ENCODE measurements at places on chromosomes 2 and 18.
A peak's percentile ranks its signal among the peaks of the same experiment; 100 is the strongest.

- no peak for DNase-seq
Observed at GRCh38 chr18:39647627-39648534, 2082.3 kb upstream of the CELF4 start.

DNA sequence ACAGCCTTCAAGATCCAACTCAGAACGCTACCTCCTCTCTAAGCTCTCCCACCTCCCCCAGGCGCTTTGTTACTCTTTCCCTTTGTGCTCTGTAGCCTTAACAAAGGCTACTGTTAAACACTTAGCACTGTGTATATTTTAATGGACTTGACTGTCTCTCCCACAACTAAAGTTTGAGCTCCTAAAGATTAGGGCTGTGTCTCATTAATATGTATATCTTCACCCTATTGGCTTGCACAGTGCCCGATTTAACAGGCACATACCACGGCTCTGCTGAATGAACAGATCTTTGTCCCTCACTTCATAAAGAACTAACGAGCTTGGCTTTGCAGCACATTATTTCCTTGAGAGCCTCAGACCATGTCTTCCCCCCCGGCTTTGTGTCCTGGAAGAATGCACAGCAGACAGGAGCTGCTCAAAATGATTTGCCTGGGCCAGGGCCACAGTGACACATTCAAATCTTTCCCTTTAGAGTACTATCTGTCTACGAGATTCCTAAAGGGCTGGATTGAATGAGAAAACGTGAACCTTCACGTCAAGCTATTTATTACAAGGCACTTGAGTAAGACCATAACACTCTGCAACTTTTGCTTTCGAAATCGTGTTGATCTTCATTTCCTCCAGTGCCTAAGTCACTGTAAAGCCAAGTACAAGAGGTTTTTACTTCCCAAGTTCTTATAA, 22.1 kb downstream of the ABHD3 start:
- no peak for DNase-seq

DNA sequence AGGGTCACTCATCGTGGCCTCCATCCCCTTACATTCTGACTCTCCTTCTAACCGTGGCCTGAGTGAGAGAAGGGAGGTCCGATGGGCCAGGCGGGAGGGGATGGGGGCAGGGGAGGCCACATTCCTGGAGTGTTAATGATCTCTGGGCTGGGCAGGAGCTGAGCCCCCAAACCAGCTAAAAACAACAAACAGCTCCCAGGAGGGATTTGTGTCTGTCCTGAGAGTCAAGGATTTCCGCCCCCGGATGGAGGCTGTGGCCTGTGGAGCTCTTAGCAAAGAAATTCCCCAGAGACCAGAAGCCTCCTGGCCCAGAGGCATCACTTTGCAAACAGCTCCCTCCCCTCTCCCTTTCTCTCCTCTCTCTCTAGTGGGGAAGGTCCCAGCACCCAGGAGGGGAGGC, 23.5 kb downstream of the EMX1 start:
- no peak for DNase-seq

DNA sequence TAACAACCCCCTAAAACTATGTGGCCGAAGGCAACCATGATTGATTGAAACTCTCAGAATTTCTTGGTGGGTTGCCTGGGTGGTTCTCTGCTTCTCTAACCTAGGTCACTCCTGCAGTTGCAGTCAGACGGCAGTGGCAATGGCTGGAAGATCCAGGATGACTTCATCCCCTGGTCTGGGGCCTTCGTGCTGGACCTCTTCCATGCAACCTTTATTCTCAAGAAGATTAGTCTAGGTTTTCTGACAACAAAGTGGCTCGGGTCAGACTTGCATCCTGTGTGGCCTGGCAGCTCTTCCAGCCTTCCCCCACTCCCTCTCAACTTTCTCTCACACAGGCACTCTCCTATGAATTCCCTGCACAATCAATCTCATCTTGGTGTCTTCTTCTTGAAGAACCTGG, 76.4 kb downstream of the METTL4 start:
- DNase-seq = no peak

DNA sequence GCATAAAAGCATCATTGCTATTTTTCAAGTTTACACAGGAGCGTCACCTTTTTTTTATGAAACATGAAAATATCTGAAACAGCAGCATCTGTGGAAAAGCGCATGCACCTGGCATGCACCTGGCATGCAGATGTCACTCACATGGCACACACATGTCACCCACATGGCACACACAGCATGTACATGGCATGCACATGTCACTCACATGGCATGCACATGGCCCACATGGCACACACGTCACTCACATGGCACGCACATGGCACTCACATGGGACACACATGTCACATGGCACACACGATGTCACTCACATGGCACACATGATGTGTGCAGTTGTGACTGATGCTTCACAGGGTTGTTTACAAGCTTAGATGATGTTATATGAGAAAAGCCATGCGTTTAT, 188.0 kb downstream of the ZNF407 start:
- no peak for DNase-seq

DNA sequence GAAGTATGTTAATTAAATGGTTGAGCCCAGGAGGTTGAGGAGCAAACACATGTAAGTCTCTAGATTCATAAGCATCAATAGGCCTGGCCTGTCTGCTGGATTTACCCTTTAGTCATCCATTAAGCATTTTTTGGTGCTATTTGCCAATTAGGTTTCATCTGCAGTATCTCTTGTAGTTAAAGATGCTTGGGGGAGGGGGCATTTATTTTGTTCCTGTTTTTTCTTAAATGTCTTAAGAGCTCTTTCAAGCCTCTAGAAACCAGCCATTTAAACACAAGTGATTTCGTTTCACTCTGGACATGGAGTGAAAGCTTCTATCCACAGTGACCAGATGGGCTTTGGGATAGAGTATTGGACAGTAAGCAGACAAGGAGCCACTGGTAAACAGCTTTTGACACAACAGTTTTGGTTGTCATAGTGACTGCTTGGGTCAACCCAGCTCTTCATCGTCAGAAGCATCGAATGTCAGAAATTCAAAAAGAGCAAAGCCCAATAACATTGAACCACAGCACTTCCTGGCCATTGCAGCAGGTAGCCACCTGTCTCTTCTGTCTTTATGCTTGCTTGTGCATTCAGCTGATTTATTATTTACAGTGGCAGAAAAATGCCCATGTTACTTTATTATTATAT, 4.9 kb downstream of the QPCT start:
- no peak for DNase-seq

DNA sequence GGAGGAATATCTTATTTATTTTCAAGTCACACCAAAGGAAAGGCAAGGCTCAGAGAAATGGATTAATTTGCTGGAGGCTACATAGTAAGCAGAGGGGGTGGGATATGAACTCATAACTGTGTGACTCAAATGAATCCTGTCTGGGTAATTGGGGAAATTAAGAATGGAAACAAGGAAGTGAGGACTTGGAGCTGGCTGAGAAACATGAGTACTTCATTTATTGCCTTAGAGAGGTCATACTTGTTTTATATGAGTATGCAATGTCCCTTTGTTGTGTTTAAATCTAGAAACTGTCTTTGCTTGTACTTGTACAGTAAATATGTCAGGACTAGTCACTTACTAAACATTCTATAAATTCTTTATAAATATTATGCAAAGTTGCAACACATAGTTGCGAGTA, 2166.7 kb upstream of the PIK3C3 start:
- no peak for DNase-seq

GRCh38 chr2:32496662-32497061, 131.2 kb upstream of the TTC27 start:
- DNase-seq = no peak

GRCh38 chr2:27264753-27265535, 2.1 kb upstream of the SLC30A3 start:
- peak; percentile 37 for DNase-seq

- no peak for DNase-seq
Observed at GRCh38 chr18:75491361-75491760, 63.9 kb upstream of the SMIM21 start.

DNA sequence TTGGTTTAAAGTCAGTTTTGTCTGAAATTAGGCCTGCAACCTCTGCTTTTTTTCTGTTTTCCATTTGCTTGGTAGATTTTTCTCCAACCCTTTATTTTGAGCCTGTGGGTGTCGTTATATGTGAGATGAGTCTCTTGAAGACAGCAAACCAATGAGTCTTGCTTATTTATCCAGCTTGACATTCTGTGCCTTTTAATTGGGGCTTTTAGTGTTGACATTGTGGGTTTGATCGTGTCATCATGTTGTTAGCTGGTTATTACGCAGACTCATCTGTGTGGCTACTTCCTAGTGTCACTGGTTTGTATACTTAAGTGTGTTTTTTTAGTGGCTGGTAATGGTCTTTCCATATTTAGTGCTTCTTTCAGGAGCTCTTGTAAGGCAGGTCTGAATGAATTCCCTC, 18.8 kb downstream of the TMEM87B start:
- DNase-seq = no peak

DNA sequence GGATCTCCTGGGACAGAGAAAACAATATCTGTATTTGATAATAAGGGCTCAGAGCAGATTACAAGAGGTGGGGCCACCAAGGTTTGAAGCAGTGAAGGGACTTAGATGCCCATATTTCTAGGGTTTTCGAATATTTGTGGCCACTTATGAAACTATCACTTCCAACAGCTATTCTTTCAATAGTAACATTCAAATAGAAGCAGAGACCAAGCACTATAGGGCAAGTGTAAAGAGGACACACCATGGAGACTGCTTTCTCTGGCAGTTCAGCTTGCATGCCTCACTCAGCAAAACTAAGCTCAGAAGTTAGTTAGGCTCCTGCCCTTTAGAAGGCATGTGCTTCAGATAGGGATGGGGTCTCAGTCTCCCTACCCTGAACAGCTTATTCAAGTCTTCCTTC, 10.3 kb downstream of the PSTPIP2 start:
- DNase-seq = no peak

DNA sequence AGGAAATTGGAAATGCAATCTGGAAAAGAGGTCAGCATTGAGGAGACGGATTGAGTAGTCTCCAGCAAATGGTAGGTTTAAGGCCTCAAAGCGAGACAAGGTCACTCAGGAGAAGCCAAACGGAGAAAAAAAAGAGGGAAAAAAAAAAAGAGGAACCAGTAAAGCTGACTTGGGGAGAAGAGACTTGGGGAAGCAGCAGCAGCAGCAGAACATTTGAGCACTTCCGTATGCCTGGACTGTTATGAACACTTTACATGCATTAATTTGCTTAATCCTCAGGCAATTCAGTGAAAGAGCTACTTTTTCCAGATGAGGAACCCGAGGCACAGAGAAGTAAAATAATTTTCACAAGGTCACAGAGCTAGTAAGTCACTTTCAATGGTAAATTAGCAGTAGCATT, 81.3 kb downstream of the OSBPL6 start:
- DNase-seq = no peak

- DNase-seq = no peak
Observed at GRCh38 chr2:239014458-239015217, 166.8 kb downstream of the TWIST2 start.

- DNase-seq = no peak
Observed at GRCh38 chr2:140990416-140990815, 1140.4 kb downstream of the LRP1B start.

GRCh38 chr18:22278798-22279197, 109.4 kb downstream of the GATA6 start:
- no peak for DNase-seq

DNA sequence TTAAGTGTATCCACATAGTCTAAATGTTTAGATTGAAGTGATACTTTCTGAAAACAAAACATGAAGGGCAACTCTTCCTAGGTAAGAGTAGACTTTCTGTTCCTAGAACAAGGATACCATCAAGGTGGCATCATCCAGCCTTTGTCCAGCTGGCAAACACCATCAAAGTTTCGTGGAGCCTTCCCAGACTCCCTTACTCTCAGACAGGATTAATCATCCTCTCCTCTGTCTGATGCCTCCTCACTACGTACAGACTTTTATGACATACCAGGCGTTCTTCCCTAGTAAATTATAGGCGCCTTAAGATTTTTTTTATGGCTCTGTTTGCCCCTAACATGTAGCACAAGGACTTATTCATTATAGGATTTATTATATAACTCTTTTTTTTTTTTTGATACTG, 29.4 kb upstream of the ASNSD1 start:
- DNase-seq = no peak

DNA sequence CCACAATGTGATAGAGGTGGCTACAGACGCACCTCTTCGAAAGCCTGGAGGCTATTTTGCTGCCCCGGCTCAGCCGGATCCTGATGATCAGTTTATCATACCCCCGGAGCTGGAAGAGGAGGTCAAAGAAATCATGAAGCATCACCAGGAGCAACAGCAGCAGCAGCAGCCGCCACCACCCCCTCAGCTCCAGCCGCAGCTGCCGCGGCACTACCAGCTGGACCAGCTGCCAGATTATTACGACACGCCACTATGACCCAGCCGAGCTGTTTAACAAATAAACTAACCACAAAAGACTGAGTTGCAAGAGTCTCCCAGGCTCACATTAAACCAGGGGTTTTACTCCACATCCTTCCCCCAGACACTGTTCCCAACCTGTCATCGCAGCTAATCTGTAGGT, 263.8 kb downstream of the PHLPP1 start:
- peak; percentile 37 for DNase-seq

- peak; percentile 21 for DNase-seq
Observed at GRCh38 chr2:231297108-231297908, 98.2 kb upstream of the B3GNT7 start.

- no peak for DNase-seq
Observed at GRCh38 chr2:72004976-72005375, 142.7 kb downstream of the CYP26B1 start.

GRCh38 chr18:21361307-21361880, 119.4 kb downstream of the GREB1L start:
- no peak for DNase-seq

GRCh38 chr2:236334122-236334876, 70.1 kb upstream of the ASB18 start:
- no peak for DNase-seq

DNA sequence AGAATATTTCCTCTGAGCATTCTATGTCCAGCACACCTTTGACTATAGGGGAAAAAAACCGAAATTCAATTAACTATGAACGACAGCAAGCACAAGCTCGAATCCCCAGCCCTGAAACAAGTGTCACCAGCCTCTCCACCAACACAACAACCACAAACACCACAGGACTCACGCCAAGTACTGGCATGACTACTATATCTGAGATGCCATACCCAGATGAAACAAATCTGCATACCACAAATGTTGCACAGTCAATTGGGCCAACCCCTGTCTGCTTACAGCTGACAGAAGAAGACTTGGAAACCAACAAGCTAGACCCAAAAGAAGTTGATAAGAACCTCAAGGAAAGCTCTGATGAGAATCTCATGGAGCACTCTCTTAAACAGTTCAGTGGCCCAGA, 79.4 kb upstream of the FAM117B start:
- no peak for DNase-seq

- DNase-seq = no peak
Observed at GRCh38 chr18:32440518-32440917, 30.2 kb downstream of the GAREM1 start.

GRCh38 chr2:129178356-129178755, 801.1 kb upstream of the RAB6C start:
- no peak for DNase-seq

DNA sequence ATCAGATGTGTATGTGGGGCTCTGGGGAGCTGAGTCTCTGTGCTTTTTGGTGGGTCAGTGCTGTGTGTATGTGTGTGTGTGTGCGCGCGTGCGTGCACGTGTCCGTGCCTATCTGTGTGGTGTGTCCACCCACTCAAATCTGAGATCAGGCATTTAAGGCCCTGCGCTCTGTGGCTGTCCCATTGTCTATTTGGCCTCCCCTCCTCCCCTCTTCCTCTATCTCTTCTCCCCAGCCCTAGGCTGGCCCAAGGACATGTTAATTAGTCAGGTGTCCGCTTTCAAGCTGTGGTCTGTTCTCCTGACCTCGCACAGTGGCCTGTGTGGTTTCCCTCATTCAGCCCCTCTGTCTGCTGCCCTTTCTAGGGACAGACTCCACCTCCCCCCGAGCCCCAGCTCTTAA, 136.4 kb downstream of the DYSF start:
- DNase-seq = no peak

Data from NCI-H1694 treated with DMSO at 0.1 percent for 48 hours (cell line).